ENCODE measurements at places on chromosomes 2 and 18.

GRCh38 chr2:176115883-176116813 is at the start of gene HOXD10:
Gene HOXD10 (plus strand): TSS chr2:176116778. CDS start chr2:176116834, 56 bp downstream.
- peak; percentile 98 for DNase-seq

DNA sequence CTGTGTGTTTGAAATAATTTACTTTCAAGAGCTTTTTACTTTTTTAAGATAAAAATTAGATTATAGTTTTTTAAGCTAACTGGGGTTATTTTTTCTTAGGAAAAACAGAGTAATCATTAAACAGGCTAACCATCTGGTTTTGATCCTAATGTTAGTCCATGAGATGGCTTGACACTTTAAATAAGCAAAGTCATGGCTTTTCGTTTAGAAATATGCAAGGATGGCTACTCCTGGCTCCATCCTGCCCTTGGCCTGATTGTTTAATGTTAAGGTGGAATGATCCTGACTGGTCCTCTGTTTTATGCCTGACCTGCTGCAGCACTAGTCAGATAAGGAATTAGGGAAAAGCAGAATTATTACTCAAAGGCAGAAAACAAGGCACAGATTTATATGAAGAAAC is 39.7 kb upstream of the PNPT1 start:
- no peak for DNase-seq

DNA sequence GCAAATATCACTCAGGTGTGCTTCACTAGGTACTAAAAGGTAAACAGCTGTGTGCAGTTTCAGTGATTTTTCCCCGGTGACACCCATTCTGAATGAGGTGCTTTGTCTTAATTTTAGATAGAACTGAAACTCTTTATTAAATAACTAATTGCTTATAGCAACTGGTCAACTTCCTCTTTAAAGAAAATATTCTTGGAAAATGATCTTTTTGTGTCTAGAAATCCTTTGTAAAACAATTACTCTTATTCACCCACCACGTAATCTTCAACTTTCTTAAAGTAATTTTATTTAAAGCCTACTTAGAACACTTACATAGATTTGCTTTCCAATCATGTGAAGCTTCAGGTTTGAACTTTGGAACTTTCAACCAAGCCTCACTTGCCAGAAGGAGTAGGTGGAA is 57.9 kb upstream of the RMDN2 start:
- no peak for DNase-seq

DNA sequence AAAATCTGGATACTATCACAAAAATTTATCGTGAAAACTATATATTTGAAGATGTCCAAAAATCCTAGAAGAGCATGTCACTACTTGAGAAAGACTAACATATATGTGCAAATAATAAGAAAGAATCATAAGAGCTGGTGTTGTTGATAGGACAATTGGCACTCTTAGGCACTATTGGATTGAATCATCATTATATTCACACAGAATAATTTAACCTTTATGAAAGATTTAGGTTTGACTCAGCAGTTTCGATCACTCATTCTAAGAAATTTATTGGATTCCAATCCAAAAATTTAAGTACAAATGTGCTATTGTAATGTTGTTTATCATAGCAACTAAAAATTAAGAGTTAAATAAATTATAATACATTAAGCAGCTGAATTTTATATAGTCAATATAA is 503.6 kb downstream of the SPAG16 start:
- no peak for DNase-seq

GRCh38 chr18:35835366-35835765 is 137.1 kb upstream of the RMP24 start:
- no peak for DNase-seq

GRCh38 chr2:96841701-96842495 is 1.9 kb downstream of the ANKRD23 start:
- no peak for DNase-seq

GRCh38 chr18:49762191-49763077 is 50.9 kb downstream of the ACAA2 start:
- no peak for DNase-seq

DNA sequence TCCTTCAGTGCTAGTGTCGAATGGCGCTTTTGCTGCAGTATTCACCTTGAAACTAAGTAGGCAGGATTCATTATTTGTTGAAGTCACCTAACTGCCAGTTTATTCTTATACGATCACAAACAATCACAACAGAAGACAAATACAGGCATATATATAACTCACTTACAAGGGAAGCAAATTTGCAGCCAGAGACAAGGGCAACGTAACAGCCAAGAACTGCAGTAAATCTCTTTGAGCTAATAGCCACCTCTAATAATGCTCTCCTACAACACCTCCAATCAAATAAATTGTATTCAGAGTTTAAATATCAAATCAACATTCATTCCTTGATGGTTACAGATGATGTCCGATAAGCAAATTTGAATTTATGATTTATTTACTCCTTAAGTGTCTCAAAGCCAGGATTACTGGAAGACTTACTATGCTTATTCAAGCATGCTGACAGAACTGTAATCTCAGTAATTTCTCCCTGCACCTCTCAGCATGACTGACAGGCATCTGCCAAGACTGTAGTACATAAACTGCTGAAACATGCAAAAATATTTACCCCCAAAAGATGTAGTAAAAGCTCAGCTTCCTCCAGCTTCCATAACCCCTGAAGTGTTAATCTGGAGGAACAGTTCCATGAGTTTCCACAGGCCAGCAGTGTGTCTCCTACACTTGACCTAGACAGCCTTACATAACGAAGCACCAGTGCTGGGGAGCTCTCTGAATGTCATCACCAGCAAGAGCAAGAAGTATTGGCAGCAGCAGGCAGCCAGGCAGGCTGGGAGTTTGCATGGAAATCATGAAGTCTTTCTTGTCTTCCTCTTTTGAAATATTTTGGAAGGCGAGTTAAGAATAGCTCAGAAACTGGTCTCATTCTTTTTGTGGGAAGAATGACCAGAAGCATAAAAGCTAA is 20.9 kb upstream of the SCN1A start:
- DNase-seq = no peak

DNA sequence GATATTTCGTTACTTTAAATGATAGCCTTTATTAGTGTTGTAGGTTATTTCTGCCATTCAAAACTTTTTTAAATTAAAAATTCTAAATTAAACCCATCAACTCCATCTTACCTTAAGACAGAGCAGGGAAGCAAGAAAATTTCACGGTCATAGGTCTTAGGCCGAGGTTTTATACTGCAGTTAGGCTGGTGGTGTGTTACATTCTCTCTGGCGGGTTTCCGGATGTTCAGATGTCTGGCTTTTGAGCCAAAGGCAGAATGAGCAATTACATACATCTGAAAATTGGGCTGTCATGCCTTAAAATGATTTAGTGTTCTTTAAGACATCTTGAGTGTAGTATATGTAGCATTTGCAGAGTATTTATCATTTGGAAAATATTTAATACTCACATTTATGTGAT is 27.9 kb downstream of the GLS start:
- no peak for DNase-seq

DNA sequence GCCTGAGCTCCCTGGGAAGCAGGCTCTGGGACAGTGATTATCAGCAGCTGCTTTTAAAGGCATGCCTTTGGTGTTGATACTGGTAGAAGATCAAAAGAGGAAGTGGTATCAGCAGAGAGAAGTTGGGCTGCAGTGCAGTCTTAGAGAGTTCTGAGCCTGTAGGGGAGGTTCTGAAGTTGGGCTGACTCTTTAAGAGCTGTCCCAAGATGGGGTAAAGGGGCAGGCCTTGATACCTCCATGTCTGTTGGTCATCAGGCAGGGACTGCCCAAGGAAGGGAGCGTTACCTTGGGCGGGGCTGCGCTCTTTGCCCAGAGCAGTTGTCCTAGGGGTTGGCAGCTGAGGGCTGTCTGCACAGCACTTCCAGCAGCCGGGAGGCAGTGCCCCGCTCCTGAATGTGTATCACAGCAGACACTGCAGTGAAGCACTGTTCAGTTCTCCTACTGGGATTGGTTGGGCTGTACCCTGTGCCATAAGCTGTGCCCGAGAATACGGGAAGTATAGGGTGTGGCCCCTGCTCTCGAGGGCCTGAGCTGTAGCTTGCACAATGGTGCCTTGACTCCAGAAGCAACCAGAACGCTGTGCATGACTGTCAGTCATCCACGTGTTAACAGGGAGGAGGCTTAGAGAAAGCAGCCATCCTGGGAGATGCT is 177.0 kb downstream of the CTIF start:
- no peak for DNase-seq

GRCh38 chr2:150647943-150648342 is 160.5 kb upstream of the RND3 start:
- DNase-seq = no peak

DNA sequence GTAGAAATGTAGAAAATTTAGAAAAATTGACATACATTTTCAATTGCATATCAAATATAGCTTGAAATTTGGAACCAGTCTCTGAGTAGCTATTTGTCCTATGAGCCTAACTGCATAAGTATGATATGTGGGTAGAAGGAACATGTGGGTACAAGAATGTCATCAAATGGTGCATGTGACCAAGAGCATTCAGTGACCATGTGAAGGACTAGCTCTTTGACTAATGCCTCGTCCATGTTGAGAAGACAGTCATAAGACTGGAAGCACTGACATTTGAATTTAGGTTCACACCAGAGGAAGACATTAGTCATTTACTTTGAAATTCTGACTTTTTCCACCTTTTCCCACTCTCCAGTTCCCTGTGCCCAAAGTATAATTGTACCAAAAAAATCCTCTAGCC is 12.6 kb downstream of the MRPL44 start:
- no peak for DNase-seq

DNA sequence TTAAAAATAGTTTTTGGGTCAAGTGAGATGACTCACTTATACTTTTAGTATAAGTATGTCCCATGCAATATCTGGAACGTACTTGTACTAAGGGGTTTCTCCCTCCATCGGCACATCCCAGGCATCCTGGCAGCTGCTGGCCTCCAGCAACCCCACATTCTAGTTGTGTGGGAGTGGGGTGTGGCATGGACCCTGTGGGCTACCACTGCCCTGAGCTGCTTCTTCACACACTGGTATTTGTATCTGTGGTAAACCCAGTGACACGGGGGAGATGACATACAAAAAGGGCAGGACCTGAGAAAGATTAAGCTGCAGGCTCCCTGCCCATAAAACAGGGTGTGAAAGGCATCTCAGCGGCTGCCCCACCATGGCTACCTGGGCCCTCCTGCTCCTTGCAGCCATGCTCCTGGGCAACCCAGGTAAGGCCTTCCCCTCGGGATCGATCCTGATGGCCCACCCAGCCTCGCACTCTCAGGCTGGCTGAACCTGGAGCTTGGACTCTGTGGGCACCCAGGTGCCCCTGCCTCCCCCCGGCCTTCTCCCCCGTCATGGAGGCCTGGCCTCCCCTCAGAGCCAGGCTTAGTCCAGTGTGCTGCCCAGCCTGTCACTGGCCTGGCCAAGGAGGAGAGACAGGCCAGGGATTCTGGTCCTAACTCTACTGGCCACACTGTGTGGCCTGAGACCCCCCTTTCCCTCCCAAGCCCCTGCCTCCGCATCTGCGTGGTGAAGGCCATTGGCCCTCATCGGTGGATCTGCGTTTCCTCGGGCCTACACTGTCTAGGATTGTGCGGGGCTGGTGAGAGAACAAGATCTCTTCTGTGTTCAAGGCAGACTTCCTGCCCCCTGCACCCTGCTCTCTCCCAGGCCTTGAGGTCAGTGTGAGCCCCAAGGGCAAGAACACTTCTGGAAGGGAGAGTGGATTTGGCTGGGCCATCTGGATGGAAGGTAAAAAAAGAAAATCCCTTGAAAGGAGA is at the start of gene GNLY:
TSS of gene GNLY (plus strand) at position 307 of the 974 bp plus-strand sequence. CDS start at position 368, 61 bp downstream.
- no peak for DNase-seq

DNA sequence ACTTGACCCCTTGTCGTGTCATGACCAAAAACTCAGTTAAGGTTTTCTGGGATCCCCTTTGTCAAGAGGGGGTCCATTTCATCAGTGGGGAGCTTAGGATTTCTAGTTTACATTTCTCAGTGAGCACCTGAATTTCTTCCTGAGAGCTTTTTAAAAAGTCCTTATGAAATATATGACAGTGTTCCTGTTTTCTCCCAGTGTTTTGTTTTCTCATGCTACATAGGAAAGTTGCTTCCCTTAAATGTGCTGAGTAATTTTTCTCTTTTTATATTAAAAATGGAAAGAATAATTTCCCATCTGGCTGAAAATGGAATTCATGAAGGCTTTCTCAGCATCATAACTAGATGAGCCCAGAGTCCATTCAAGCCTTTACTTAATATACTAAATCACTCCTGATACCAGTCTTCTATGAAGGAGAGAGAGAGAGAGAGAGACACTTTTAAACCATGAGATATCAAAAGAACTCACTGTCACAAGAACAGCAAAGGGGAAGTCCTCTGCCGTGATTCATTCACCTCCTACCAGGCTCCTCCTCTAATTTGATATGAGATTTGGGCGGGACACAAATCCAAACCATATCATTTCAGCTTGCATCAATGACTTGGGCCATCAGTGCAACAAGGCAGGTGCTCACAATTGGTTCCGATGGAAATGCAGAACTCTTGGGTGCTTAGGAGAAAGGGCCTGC is 61.1 kb downstream of the XRCC5 start:
- DNase-seq = no peak

- no peak for DNase-seq
Measured at GRCh38 chr18:54296062-54296461, 26.7 kb downstream of the POLI start.

GRCh38 chr2:112848833-112849232 is 12.3 kb upstream of the IL1B start:
- DNase-seq = no peak

- DNase-seq = no peak
Measured at GRCh38 chr2:173146590-173146989, 70.9 kb downstream of the MAP3K20 start.

GRCh38 chr2:164688896-164689419 is 67.7 kb upstream of the GRB14 start:
- DNase-seq = no peak

GRCh38 chr2:69828938-69829255 is 563 bp upstream of the GMCL1 start:
- DNase-seq = no peak

DNA sequence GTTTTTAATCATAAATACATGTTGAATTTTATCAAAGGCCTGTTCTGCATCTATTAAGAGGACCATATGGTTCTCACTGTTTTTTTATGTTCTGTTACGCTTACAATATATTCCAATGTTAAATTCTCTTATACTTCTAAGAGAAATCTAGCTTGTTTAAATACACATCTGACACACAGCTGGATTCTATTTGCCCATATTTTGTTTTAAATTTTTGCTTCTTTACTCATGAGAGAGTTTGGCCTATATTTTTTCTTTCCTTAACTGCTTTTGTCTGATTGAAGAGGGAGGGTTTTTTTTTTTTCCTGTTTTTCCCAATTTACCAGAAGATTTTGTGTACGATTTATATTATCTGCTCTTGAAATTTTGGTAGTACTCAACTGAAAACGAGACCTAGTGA is 34.9 kb downstream of the RNF144A start:
- no peak for DNase-seq

DNA sequence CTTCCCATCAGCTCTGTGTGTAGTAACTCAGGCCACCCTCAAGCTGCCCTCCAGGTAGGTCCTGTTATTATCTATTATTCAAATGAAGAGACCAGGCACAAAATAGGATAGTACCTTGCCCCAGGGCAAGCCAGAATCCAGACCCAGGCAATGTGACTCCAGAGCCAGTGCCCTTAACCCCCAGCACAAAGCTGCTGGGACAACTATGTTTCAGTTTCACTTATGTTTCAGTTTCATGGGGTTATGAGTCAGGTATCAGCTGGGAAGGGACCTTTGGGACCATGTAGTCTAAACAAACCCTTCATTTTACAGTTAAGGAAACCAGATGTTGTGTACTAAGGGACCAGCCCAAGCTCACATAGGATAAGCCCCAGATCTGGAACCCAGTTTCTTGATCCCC is 10.0 kb downstream of the HK2 start:
- DNase-seq = peak; percentile 40

All from dermis microvascular lymphatic vessel endothelial cell (primary cell).